Stimulated activated CD8-positive, alpha-beta memory T cell treated with anti-CD3 and anti-CD28 coated beads, Interleukin-7, amount 100 ng/mL, for 1 hour (primary cell): ENCODE measurements at places on chromosomes 13 and 19.
A peak's percentile ranks its signal among the peaks of the same experiment; 100 is the strongest.

DNA sequence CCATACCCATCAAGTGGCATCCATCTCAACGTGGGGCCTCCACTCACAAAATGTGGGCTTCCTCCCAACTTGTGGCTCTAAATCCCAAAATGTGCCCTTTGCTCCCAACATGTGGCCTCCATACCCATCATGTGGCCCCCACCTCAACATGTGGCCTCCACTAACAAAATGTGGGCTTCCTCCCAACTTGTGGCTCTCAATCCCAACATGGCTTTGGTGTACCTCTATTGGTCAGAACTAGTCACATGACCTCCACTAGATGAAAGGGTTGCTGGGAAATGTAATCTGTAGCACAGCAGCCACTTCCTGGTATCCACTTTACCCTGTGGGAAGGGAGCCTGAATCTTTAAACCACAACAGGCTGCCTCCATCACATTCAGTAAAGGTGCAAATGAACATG lies 10.1 kb upstream of the ACER1 start:
- DNase-seq = no peak

DNA sequence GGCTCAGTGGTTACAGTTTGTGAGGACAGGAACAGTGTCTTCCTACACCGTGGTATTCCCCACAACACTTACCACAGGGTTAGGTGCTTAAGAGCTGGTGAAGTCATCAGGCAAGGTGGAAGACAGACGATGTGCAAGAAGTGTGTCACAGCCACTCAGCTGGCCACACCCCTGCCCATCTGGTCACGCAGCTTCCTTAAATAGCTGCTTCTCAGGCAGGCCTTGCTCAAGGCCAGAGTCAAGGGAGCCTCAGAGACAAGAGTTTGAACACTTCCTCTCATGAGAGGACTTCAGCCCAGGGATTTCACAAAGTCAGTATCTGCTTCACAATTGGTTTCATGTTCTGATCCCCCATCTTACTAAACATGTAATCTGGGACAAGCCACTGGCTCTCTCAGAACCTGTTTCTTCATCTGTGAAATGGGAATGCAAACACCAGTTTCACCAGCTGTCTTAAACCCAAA lies 80.3 kb upstream of the FRY start:
- no peak for DNase-seq

DNA sequence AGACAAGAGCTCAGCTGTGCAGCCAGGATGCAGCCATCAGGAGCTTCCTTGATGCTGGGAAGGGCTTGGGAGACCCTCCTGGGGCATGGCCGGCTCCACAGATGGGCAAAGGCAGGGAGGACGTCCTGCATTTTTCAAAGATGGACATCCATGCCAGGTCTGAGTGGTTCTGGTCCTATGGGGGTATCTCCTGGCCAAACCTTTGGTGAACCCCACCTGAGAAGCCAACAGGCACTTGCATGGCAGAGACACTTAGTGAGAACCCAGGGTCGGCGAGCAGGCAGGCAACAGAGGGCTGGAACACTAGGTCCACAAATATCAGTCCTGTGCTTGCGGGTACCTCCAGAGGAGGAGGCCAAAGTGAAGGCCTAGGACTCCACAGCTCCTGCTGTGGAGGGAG lies 70.0 kb downstream of the KCTD15 start:
- no peak for DNase-seq

DNA sequence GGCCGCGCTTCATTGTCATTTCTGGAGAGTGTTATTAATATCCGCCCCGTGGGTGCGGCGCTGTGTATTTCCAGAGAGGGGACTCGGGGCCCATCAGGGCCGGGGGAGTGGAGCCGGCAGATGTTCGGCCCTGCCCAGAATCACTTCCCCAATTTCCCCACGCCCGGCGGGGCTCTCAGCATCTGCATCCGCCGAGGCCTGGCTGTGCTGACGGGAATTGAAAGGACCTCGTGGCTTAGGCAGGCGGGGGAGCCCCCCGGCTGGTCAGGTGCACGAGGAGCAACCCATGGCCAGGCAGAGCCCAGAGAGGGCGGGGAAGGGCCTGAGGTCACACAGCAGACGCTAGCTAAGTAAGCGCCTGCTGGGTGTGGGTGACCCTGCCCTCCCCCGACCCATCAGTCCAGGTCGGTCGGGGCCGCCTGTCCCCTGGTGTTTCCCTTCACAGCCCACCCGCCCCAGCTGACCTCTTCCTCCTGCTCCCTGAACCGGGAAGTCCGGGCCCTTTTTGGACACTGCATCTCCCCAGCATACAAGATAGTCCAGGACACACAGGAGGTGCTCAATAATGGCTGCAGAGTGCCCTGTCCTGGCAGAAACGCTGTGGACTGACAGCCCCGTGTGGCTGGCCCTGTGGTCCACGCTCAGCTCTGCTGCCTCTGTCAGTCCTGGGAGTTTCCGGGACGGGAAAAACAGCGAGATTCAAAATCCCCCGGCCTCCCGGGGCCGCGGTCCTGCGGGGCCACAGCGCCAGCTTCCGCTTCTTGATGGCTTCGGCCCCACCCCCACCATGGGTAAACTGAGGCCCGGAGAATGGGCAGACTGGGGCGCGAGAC lies 22.1 kb downstream of the ARID3A start:
- no peak for DNase-seq

- DNase-seq = no peak
Observed at GRCh38 chr13:62125451-62125850, 709.8 kb upstream of the PCDH20 start.

GRCh38 chr13:46751811-46752635 lies 44.9 kb downstream of the ESD start:
- DNase-seq = peak; percentile 51

- DNase-seq = no peak
Observed at GRCh38 chr19:42251572-42252358, 3.2 kb downstream of the ERF start.

- DNase-seq = no peak
Observed at GRCh38 chr13:106499896-106500295, 35.6 kb downstream of the EFNB2 start.

DNA sequence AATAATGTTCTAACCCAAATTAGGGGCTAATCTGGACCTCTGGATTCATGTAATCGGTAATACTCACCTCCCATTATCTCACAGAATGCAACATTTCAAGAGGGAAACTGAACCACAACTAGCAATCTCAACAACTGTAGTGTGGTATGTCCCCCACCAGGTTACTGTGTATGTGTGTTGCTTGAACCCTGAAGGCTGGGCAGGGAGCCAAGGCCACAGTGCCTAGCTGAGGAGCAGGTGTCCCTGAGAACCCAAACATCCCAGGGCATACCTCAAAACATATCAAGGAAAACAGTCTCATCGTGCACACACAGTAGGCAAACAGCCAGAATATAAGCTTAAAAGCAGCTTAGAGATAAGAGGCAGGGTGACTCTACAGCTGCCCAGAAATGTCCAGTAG lies 20.5 kb upstream of the NEK3 start:
- no peak for DNase-seq

GRCh38 chr19:277581-278165 lies 13.5 kb downstream of the PLPP2 start:
- no peak for DNase-seq

DNA sequence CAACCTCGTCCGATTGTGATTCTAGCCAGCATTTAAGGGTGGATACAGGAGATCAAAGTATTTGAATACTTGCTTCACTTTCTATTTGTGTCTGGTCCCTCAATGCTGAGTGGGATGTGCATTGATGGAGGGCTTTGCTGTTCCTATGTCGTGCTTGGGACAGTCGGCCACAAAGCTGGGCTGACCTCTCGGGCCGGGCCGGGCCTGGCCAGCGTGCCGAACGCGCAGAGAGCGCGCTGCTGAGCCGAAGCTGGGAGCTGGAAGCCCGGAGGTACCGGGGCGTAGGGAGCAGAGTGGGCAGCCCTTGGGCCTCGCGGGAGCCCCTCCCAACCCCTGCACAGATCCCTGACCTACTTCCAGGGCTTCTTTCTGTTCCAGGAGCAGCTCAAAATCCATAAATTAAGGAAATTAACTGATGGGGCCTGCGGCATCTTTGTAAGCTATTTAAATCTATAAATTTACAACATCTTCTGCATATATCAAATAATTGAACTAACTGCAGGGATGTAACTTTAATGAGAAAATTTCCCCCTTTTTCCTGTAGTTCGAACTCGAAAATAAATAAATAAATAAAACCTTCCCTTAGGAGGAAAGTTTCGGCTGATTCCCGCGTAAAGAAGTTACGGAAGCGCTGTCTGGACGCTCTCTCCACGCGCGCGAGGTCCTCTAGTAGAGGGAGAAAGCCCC lies 1.8 kb upstream of the KCTD15 start:
- DNase-seq = no peak

GRCh38 chr19:49820125-49820524 lies 2.0 kb downstream of the MED25 start:
- no peak for DNase-seq

GRCh38 chr19:8206147-8207087 lies 2.8 kb upstream of the CERS4 start:
- DNase-seq = no peak

DNA sequence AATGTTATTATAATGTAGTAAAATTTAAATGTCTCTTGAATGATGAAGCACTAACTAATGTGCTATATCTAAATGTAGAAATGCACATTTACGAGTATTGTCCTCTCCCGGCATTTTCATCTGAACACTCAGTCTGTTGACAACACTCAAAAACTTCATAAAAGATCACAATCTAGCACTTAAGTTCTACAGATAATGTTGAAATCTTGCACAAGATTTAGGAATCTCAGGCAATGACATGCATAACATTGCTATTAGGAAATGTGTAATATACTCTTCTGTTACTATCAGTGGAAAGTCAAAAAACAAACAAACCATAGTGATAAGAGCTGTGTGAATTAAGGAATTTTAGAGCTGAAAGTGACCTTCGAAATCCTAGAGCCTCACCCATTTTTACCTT lies 37.5 kb upstream of the XPO4 start:
- DNase-seq = no peak

- no peak for DNase-seq
Observed at GRCh38 chr19:32630338-32630737, 44.6 kb downstream of the ANKRD27 start.

DNA sequence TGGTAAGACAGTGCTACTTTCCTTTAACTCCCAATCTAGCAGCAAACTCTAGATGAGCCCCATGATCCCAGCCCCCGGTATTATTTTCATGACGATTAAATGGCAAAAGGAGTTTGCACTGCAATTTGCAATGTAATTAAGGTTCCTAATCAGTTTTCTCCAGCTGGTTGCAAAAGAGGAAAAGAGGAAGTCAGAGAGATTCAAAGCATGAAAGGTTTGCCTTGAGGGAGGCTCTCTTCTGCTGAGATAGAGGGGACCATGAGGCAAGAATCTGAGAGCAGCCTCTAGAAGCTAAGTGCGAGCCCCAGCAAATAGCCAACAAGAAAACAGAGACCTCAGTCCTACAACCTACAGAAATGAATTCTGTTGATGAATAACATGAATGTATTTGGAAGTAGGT lies 527.1 kb downstream of the UQCRFS1 start:
- DNase-seq = no peak

DNA sequence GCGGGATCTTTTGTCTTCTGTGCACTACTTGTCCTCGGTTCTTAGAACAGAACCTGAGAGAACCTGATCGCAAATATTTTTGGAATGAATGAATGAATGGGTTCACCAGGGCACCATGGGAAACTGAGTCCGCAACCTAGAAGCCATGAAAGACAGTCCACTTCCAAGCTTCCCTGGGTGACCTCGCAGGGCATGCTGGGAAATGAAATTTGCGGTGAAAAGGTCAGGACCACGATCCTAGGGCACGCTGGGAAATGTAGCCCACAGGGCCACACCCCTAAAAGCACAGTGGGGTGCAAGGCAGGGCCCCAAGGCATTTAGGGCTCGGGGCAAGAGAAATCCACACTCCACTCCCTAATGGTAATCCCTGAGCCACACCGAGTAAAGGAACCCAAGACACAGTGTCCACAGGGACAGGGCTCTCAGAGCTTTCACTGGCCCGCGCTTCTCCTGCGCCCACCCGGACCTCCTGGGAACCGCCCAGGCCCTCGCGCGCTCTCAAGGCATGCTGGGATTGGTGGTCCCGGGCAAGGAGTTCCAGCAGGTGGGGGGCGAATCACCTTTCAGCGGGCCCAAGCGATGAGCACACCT lies 1.1 kb upstream of the PPP1R12C start:
- DNase-seq = no peak

- no peak for DNase-seq
Observed at GRCh38 chr13:33123066-33123859, 107.0 kb downstream of the KL start.

DNA sequence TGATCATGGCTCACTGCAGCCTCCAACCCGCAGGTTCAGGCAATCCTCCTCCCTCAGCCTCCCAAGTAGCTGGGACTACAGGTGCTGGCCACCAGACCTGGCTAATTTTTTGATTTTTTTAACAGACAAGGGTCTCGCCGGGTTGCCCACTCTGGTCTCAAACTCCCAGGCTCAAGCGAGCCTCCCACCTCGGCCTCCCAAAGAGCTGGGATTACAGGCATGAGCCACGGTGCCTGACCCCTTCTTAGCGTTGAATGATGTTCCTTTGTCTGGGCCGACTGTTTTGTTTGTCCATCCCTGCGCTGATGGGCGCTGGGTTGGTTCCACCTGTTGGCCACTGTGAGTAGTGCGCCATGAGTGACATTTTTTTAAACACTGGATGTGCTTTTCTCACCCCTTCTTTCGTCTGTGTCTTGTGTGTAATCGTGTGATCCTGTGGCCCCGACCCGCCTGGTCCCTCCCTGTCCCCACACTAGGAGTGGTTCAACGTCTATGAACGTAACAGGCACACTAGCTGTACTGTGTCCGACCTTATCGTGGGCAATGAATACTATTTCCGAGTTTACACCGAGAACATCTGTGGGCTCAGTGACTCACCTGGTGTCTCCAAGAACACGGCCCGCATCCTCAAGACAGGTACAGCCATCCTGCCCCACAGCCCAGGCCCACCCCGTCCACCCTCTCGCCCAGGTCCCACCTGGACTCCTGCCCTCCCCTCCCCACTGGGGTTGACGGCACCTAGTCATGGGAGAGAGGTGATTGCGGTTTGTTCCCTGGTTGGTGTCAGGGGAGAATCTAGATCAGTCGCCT lies 15.0 kb upstream of the EMC10 start:
- peak; percentile 18 for DNase-seq

DNA sequence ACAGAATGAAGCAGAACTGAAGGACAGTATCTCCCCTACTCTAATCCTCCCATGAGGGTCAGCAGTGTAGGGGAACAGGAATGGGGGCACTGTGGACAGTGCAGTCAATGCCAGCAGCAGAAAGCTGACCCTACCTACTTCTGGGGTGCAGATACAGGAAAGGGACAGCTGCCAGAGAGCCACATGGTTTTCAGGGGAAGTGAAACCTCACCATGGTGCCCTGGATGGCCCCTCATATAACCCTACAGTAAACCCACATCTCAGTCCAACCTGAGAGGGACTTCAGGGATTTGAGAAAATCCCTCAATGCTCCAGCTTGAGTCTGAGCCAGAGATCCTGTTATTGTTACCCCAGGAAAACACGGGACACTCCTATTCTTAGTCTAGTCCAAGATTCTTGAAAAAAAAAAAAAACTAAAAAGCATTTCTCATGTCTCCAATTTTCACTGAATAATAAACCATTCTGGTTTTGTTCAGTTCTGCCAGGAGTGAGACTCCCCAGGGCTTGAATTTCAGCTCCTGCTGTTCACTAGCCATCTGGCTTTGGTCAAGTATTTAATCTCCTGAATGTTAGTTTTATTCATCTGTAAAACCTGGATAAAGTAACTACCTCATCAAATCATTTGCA lies 511.6 kb upstream of the ARGLU1 start:
- no peak for DNase-seq

- no peak for DNase-seq
Observed at GRCh38 chr13:88674841-88675240, 1003.7 kb downstream of the SLITRK5 start.

GRCh38 chr13:20342311-20342710 lies 110.2 kb upstream of the GJB6 start:
- DNase-seq = no peak

- DNase-seq = no peak
Observed at GRCh38 chr19:36182612-36183244, 30.5 kb upstream of the COX7A1 start.
